Naive thymus-derived CD8-positive, alpha-beta T cell (primary cell): ENCODE measurements at places on chromosomes 5 and 9.

DNA sequence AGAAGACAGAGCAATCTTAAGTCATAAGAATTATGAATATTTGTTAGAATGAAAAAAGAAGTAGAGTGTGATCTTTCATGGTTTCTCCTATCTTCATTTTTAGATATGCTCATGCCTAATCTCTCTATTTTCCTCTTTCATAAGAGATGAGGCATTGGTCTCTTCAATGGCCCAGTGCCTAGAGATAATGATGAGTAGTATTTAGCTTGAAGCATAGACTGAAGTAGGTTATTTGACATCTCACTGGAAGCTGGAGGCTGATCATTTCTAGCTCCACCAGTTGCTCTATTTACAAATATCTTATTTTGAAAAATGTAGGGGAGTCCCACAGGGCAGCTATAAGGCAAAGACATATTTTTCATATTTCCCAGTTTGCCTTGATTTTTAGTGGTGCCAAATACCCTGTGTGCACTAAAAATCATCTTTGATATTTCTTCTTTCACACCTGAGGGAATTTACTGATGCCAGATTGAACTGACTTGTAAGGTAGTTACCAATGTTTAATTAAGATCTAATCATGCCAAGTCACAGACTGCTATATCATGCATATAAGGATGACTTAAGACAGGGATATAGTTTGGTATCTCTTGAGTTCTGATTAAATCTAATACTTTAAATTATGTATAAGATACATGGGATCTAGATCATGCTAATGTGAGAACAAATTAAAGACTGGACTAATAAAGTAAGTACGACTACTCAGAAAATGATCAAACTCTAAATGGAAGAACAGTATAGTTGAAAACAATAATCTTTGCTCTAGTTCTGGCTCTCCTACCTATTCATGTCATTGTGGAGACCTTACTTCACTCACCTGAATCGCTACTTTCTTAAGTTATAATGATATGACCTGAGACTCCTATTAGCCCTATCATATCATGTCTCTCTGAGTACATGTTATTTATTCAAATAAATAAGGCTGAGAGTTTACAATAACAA lies 108.2 kb upstream of the IFNE start:
- DNase-seq: no peak

DNA sequence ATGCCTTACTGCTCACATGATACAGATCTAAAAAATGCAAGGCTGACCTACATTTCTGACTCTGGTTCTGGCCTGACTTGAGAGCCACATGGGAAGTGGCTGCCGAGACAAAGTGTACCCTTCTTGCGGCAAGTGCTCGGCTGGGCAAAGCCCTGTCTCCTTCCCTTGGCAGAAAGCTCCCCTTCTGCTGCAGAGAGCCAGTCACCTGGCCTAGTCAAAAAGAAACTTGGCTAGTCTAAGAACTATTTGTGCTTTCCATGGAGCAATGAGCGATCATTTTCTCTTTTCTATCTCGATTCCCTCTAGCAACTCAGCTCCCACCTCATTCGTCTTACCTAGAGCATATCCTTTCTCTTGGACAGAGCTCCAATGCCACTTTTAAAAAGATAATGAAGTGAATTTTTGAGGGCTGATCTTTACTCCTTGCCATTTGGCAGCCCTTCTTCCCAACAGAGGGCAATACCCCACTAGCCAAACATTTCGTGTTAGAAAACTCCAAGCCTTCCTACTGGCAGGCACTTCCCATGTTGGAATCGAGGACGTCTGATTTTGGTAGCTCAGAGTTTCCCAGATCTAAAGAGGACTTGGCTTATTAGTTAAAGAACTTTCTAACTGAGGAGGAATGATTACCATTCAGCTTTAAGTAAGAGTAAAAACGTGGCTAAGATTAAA lies 108.1 kb upstream of the PRRC1 start:
- no peak for DNase-seq

- DNase-seq: peak; percentile 67
Measured at GRCh38 chr9:129584136-129584535, 36.8 kb downstream of the C9orf50 start.

- no peak for DNase-seq
Measured at GRCh38 chr5:148846930-148847329, 20.5 kb downstream of the ADRB2 start.

DNA sequence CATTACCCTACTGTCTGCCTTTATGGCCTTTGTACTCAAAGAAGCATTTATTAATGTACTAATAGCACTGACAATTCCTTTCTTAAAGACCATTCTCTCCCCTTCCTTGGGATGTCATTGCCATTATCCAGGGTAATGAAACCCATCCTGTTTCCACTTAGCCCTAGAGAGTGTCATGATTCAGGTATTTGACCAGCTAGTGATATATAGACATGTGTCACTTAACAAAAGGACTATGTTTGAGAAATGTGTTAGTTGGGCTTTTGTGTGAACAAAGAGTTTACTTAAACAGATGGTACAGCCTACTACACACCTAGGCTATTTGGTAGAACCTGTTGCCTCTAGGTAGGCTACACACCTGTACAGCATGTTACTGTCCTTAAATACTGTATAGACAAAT lies 2.0 kb downstream of the ATP6V0E1 start:
- DNase-seq: no peak

- no peak for DNase-seq
Measured at GRCh38 chr5:14895301-14895700, 23.7 kb upstream of the ANKH start.

- DNase-seq: no peak
Measured at GRCh38 chr5:51201024-51201423, 182.2 kb upstream of the ISL1 start.

DNA sequence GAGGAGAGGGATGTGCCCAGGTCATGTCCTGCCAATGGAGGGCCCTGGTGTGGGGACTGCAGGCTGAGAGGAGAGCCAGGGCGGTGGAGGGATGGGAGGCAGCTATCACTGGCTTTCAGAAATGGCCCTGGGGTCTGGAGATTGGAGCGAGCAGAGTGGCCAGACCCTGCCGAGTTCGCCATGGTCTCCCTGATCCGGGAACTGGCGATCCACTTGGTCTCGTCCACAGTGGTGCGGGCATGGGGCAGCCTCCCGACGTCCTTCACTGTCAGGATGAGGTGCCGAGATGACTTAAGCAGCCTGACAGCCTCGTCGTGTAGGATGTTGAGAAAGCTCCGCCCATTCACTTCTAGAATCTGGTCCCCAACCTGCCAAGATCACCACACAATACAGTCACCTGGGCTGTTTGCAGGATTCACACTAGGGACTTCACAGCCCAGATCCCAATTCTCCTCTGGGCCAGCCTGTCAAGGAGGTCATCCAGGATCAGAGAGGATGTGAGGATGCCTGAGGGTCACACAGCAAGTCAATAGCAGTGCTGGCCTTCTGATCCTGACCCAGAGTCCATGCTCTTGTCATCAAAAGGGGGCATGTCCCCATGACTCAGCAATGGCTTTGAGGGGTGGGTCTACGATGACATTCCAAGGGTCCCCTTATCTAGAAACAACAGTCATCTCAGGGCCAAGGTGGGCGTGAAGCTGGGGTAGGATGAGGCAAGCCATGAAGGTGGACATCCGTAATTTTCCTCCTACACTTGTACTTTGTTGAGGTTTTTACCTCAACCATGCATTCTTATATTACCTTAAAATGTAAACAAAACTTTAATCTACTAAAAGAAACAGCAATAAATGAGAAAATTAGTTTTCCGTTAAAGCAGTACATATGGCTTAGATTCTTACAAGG lies 38.5 kb upstream of the AKNA start:
- no peak for DNase-seq

GRCh38 chr9:76271755-76272154 lies 122.5 kb downstream of the RFK start:
- no peak for DNase-seq

DNA sequence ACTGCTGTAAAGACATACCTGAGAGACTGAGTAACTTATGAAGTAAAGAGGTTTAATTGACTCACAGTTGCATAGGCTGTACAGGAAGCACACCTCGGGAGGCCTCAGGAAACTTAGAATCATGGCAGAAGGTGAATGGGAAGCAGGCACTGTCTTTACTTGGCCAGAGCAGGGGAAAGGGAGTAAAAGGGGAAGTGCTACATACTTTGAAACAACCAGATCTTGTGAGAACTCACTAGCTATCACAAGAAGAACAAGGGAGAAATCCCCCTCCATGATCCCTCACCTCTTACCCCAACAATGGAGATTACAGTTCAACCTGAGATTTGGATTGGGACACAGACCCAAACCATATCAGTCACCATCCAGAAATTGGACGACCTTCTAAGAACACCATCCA lies 1285.8 kb upstream of the CDH9 start:
- no peak for DNase-seq

DNA sequence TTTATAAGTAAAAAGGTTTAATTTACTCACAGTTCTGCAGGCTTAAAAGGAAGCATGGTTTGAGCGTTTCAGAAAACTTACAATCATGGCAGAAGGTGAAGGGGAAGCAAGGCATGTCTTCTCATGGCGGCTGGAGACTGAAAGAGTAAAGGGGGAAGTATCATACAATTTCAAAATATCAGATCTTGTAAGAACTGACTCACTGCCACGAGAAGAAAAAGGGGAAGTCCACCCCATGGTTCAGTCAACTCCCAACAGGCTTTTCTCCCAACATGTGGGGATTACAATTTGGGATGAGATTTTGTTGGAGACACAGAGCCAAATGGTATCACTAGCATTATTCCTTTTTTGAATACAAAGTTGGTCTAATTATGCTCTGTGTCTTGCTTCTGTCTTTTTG lies 627.9 kb upstream of the ST8SIA4 start:
- no peak for DNase-seq

- peak; percentile 69 for DNase-seq
Measured at GRCh38 chr5:14870337-14871213, 1.0 kb downstream of the ANKH start.

DNA sequence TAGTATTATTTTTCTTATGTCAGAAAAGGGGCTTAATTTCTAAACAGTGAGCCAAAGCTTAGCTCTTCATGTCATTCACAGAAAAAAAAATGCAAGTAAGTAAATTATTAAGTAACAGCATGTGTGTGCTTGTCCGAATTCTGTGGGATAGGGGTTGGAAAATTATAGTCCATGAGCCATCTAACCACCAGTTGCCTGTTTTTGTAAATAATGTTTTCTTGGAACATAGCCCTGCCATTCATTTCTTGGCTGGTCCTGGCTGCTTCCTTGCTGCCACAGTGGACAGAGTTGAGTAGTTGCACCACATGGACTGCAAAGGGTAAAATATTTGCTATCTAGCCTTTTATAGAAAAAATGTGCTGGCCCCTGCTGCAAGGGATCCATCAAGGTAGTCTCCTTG lies 513.7 kb upstream of the WWC1 start:
- DNase-seq: no peak

GRCh38 chr9:37669232-37669631 lies 18.5 kb downstream of the FRMPD1 start:
- DNase-seq: no peak

GRCh38 chr5:112762113-112762810 lies 24.6 kb downstream of the APC start:
- no peak for DNase-seq

DNA sequence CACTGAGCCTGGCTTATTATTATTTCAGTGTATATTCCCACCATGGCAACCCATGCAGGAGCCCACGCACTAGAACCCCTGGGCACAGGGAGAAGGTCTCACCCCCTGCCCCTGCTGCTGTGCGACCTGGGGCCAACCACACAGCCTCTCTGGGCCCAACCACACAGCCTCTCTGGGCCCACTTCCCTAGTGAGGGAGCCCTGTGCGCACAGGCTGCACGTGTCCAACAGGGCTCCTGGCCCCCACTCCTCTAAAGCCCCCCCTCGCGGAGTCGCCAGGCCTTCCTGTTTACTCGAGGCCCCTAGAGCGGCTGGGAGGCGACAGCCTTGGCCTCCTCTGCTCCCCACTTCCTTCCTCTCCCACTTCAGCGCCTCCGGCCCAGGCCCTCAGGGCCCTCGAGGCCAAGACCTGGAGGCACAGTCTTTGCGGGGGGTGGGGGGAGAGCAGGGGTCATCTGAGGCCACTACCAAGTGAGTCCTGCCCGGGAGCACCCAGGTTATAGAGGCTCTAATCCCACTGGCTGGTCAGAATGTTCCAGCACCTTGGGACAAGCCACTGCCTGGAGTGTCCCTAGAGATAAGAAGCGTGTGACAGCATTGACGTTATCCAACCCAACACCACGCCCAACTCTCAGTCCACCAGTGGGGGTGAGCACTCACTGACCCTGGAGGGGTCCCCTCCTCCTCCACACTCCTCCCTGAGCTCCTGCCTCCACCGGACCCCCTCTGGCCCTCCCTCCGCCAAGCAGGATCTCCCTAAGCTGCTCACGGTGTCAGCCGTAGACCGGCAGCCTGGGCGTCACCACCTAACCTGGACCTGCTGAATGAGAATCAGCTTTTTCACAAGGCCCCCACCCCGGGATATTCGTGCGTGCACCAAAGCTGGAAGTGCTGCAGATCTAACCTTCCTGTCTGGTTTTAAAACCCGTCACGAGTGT lies 7.9 kb upstream of the ENG start:
- peak; percentile 44 for DNase-seq

DNA sequence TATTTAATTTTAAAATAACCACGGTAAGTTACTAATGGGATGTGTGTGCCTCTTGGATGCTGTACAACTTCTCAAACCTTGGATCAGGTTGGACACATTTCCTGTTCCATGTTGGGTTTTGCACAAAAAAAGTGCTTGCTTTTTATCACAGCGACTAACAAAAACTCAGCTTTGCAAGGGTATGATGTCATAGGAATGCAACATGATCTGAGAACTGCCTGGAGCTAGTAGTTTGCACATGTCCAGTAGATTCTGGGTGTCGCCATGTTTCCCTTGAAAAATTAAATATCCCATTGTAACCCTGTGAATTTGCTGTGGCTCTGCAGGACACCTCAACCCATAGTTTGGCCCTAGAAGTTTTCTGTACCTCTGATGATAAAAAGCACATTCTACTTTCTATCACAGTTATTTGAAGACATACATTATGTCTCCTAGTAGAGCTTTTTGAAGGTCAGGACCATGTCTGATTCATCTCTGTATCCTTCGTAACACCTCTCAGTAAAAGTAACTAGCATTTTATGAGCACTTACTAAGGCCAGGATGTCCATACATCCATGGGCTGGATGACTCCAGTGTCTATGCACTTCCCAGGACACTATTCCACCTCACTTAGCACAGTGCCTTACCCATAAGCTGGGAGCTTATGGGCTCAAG lies 11.5 kb upstream of the FRMPD1 start:
- DNase-seq: no peak

DNA sequence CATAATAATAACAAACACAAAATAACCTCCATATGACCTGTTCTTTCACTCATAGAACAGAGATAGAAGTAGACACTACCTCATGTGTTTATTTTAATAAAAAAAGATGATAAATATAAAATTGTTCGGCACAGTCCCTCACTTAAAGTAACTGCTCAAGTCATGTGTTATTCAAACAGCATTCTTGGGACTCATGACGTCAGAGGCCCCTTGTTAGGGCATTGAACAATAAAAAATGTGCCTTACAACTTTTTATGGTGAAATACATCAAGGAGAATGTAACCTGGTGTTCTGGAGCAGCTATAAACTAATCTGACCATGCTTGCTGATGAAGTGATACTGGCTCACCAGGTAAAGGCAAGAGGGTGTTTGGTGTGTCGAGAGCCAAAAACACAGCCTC lies 12.2 kb upstream of the NDFIP1 start:
- peak; percentile 69 for DNase-seq

GRCh38 chr9:90793729-90794128 lies 7.9 kb upstream of the SYK start:
- no peak for DNase-seq

- no peak for DNase-seq
Measured at GRCh38 chr9:22512495-22512894, 65.9 kb downstream of the DMRTA1 start.
